ENCODE measurements at places on chromosomes 4 and X. TPM values are rescaled to one million over a fixed set of nuclear protein-coding genes. Genes with fewer than 3 reads are reported as not detected.
A peak's percentile ranks its signal among the peaks of the same experiment; 100 is the strongest.

DNA sequence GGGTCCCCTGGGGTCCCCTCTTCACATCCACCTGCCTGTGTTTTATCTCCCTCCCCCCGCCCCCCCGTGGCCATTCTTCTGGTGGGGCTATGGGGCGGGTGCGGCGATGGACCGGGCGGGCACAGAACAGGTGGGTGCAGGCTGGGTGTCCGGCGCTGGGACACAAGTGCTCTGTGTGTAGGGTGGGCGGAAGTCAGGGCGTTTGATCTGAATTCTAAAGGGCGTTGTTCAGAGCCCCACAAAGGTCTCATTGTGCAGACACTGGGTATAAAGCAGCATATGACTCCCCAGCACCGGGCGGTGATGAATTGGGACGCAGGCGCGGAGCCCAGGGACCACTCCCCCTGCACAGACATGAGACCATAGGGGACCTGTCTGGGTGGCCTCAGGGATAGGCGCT is at the start of gene GJB1:
Gene GJB1, plus strand, starts transcription at position 296 of the 400 bp plus-strand sequence. CDS start 484 bp downstream, outside the sequence.
- DNase-seq, result no peak

DNA sequence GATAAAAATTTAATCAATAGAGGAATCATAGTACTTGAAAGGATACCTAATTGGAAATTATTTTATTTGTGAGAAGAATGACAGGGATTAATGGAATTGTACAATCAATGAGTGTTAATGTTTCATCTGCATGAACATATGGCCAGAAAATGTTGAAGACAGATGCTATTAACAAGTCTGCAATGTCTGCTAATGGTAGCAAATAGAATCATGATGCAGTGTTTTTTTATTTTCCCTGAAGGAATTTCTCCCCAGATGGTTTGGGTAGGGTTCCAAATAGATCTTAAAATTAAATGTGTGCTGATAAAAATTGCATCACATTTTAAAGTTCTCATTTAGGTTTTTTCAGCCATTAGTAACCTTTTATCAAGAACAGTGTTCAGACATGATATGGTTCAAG is 291.3 kb upstream of the TRAM1L1 start:
- no peak for DNase-seq

GRCh38 chrX:101057093-101057714 is 5.3 kb upstream of the TRMT2B start:
- DNase-seq, result no peak

NDUFA1 gene
- total RNA-seq, result 81.0 TPM

BCORL1 gene
- total RNA-seq, result 0.06 TPM

DNA sequence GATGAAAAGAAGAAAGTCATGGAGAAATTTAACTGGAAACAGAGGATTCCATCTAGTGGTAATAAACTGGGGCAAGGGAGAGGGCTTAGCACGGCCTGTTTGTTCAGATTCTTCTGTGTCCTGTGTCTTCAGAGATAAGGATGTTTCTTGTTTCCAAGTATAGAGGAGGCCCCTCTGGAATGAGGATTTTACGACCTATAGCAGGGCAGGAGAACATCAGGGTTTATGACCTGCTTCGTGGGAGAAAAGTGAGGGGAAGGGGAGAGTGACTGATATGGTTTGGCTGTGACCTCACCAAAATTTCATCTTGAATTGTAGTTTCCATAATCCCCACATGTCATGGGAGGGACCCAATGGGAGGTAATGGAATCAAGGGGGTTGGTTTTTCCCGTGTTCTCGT is 93.0 kb upstream of the LDB2 start:
- no peak for DNase-seq

SSX4B gene
- not detected for total RNA-seq

DNA sequence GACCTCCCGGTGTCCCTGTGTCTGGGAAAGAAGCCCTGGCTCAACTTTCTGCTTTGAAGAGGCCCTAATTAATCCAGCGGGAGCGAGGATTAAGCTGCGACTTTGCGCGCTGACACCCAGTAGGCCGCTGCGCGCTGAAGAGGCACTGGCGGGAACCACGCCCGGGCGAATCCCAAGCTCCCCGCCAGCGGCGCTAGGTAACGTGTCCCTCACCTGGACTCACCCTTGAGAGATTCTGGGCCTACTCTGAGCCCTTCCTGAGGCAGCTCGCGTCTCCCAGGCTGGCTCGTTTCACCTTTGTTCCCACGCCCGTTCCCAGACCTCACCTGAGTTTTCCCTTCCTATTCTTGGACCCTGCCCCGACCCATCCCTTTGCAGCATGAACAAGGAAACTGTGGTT is 616 bp upstream of the KLHL34 start:
- DNase-seq, result no peak

BTK gene
- not detected for total RNA-seq

GRCh38 chrX:20499763-20500162 is 233.1 kb upstream of the RPS6KA3 start:
- DNase-seq, result no peak

PRDM5 gene
- 4.7 TPM for total RNA-seq

GRCh38 chrX:24216037-24216436 is 66.5 kb downstream of the ZFX start:
- no peak for DNase-seq

GRCh38 chrX:16063921-16064320 is 59.4 kb upstream of the GRPR start:
- DNase-seq, result no peak

- DNase-seq, result no peak
These were observed 1387.6 kb downstream of the STIM2 start for GRCh38 chr4:28248269-28248668.

GRCh38 chr4:113645771-113646441 is 115.6 kb downstream of the CAMK2D start:
- DNase-seq, result peak; percentile 82

DNA sequence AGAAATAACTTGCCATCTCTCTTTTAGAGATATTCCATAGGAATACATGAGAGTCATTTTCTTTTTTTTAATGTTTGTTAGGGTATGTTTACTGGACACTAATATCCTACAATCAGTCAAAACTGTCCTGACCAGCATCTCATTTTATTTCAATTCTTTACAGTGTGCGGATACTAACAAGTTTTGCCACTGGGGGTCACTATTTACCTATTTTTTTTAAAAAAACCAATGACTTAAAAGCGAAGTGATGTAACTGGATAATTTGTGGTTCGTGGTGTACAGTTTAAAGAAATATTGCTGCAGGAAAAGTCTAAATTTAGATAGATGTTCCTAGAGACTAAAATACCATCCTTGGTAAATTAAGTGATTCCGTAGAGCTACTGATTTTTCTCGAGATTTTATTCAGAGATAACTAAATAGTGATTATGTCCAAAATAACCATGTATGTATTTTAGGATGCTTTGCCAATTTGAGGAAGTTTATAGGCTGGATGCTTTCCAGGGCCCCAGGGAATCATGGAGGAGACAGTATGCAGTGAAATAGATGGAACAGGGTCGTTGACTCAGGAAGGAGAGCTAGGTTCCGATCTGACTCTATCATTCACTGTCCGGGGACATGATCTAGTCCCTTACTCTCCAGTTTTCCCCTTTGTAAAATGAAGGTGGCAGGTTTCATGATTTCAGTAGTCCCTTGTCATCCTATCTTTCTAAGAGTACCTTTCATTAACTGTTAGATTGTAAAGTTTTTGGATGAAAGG is 34.0 kb upstream of the GNPDA2 start:
- peak; percentile 7 for DNase-seq

HSFX3 gene
- not detected for total RNA-seq

- no peak for DNase-seq
These were observed 106.0 kb upstream of the AR start for GRCh38 chrX:67437821-67438220.

DNA sequence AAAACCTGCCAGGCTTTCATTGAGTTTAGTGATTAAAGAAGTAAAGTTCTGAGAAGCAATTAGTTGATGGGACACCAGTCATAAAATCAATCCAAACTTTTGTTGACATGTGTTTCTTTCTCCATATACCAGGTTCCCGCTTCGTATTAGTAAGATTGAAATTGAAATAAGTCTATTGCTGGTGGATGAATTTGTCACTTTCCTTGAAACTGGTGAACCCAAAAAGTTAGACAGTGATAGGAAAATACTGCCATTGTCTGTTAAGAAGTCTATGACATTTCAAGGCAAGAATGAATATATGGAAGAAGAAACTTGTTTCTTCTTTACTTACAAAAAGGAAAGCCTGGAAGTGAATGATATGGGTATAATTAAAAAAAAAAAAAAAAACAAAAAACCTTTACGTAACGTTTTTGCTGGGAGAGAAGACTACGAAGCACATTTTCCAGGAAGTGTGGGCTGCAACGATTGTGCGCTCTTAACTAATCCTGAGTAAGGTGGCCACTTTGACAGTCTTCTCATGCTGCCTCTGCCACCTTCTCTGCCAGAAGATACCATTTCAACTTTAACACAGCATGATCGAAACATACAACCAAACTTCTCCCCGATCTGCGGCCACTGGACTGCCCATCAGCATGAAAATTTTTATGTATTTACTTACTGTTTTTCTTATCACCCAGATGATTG is at the start of gene CD40LG:
Gene CD40LG, plus strand, starts transcription at position 482 of the 684 bp plus-strand sequence. Its CDS starts 91 bp downstream, at position 573.
- DNase-seq, result no peak

TLR2 gene
- 0.23 TPM for total RNA-seq

DNA sequence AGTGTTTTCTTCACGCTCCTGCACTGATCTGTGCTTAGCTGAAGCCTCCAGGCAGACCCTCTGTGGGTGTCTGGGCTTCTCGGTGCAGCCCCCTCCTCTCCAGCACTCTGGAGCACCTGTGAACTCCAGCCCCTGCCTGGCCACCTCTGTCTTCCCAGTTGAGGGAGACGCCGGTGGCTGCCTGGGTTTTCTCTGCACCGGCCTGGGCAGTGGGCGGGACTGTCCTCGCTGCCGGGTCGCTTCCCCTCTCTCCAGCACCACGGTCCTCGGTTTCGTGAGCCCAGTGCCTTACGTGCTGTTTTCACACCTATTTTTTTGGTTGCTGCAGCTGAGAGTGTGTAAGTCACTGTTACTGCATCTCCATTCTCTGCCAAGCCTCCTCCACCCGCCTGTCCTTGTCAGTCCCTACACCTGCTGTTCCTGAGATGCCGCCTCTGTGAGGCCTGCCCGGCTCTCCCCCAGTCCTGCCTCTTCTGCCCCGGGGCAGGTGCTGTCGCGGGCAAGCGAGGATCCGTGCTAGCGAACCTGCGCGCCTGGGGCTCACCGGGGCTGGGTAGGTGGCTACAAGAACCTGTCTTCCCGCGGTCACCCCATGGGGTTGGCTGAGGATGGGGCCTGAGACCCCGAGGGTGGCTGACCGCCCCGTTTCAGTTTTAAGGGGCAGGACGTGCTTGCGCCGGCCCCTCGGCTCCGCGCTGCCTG is 2.4 kb upstream of the FGFRL1 start:
- no peak for DNase-seq

DNA sequence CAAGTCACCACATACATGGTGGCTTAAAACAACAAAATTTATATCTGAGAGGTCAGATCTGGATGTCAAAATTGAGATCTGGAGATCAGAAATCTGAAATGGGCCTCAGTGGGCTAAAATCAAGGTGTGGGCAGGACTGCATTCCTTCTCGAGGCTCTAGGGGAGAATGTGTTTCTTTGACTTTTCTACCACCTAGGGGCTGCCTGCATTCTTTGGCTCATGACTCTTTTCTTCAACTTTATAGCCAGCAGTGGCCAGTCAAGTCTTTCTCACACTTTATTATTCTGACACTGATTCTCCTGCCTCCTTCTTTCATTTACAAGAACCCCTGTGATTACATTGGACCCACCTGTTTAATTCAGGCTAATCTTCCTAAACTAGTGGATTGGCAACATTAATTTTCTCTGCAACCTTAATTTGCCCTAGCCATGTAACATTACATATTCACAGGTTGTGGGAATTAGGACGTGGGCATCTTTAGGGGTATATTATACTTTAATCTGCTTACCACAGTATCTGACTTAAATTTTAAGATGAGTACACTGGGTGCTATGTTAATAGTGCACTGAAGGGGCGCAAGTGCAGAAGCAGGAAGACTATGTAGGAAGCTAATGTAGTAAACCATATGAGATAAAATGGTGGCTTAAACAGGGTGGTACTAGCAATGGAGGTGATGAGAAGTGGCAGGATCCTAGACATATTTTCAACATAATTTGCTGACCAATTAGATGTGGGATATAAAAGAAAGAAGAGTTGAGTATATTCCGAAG is 188.0 kb downstream of the SLC4A4 start:
- no peak for DNase-seq

- no peak for DNase-seq
These were observed at the start of gene PLP1 for GRCh38 chrX:103776546-103776945. TSS of gene PLP1 (plus strand) at chrX:103776840. CDS start at chrX:103776996, 156 bp downstream.

DNA sequence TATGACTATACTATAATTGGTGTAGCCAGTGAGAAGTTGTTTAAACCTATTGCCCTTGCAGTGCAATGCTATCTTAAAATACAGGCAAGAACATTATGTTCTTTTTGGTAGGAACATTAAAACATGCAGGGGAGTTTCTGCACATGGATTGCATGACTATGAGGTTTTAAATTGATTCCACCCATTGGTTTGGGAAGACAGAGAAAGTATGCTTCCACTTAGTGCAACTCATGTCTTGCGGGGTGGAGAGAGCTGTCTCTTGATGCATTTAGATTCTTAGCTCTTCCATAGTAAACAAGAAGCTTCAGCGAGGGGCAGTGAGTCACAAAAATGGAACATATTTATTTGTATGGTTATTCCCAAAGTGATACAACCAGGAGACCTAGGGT is 39.5 kb upstream of the RASL11B start:
- DNase-seq, result no peak

GRCh38 chrX:14832151-14832550 is 40.7 kb downstream of the FANCB start:
- no peak for DNase-seq

DNA sequence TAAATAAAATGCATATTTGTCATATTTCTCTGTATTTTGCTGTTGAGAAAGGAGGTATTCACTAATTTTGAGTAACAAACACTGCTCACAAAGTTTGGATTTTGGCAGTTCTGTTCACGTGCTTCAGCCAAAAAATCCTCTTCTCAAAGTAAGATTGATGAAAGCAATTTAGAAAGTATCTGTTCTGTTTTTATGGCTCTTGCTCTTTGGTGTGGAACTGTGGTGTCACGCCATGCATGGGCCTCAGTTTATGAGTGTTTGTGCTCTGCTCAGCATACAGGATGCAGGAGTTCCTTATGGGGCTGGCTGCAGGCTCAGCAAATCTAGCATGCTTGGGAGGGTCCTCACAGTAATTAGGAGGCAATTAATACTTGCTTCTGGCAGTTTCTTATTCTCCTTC is 3.3 kb downstream of the HTT start:
- no peak for DNase-seq

- DNase-seq, result no peak
These were observed 1.4 kb upstream of the STBD1 start for GRCh38 chr4:76305033-76305687.

GRCh38 chr4:61520681-61521160 is 320.6 kb downstream of the ADGRL3 start:
- no peak for DNase-seq

MBNL3 gene
- total RNA-seq, result 1.0 TPM

FAM53A gene
- total RNA-seq, result 5.2 TPM

AFM gene
- not detected for total RNA-seq

- DNase-seq, result no peak
These were observed 4.3 kb upstream of the FGG start for GRCh38 chr4:154616731-154617130.

- DNase-seq, result no peak
These were observed 33.0 kb downstream of the GSTCD start for GRCh38 chr4:105741548-105741947.

RPS6KA6 gene
- total RNA-seq, result 4.0 TPM

GRCh38 chr4:48553720-48554119 is 63.7 kb downstream of the ZAR1 start:
- no peak for DNase-seq

Measured in Caki2 (cell line).